ENCODE measurements at places on chromosomes 16 and 17.

DNA sequence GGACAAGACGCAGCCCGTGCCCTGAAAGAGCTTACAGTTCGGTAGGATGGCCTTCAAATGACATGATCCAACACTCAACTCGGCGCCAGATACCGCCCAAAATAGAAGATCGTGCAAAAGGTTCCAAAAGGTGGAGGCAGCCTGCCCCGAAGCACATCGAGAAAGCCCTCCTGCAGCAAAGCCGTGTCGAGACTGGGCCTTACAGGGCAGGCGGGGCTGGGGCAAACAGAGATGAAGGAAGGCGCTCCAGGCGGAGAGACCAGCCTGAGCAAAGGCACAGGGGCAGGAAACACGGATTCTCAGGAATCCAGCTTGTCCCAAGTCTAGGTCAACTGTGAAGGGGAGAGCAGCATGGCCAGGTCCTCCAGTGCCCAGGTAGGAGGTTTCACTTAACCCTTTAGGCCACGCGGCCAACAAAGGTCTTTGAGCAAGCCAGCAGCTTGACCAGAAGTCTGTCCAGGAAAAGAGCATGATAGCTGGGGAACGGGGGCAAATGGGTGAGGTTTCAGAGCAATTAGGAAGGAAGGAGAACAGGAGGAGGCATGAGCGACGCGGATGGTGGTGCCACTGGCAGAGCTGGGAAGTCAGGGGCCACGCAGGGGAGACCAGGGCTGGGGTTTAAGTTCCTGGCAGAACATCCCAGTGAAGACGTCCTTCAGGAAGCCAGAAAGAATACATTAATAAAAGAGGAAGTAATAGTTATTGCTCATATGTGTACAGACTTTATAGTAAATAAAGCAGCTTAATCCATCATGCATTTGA is 21.2 kb upstream of the EIF1 start:
- no peak for DNase-seq

DNA sequence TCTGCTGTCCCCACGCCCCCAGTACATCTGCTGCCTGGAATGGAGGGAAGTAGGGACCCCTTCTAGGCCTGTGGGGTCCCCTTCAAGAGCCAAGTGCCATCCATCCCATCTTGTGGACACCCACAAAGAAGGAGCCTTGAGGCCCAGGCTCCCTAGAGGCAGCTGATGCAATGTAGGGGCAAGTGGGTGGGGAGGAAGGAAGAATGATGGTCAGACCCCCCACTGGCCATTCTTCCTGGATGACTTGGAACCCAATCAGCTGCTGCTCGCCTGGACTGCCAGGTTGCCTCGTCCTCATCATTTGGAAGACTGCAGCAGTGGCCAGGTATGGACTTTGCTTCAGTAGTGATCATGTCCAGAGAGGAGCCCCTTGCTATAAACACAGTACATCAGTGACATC is 48.9 kb downstream of the SMPD3 start:
- no peak for DNase-seq

- DNase-seq, result no peak
Observed at GRCh38 chr17:72250206-72250605, 129.4 kb downstream of the SOX9 start.

GRCh38 chr17:61205931-61206330 is 193.7 kb upstream of the TBX2 start:
- no peak for DNase-seq

- DNase-seq, result no peak
Observed at GRCh38 chr16:9049241-9049640, 42.2 kb upstream of the HAPSTR1 start.

DNA sequence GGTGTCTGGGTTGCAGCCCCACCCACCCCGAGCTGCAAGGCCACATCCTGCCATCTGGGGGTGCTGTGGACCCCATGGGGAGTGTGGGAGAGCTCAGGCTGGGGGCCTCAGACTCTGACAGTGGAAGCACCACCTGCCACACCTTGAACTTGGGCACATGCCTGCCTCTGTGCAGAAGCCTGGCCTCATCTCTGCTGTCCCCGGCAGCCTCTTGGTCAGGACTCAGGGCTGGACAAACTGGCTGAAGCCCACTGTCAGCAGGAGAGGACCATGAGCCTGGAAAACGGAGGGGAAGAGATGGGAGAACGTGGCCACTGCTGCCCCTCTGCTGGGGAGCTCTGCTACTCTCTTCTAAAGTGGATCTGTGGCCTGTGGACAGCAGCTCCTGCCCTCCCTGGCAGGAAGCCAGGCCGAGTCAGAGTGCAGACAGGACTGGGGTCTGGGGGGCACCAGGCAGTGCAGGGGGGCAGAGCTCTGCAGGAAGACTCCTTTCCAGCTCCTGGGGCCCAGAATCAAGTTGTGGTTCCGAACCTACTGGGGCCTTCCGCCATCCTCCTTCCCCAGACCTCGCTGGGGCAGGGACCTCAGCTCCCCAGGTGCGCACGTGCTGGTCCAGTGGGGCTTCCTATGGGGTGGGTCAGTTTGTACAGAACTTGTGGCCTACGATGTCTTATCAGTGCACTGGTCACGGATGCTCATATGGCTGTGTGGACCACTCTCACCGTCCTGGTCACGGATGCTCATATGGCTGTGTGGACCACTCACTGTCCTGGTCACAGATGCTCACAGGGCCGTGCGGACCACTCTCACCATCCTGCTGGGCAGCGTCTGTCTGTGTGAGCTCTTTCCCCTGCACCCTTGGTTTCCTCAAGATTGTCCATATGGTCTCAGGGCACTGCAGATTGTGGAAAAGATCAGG is 207.7 kb downstream of the LAT start:
- no peak for DNase-seq

DNA sequence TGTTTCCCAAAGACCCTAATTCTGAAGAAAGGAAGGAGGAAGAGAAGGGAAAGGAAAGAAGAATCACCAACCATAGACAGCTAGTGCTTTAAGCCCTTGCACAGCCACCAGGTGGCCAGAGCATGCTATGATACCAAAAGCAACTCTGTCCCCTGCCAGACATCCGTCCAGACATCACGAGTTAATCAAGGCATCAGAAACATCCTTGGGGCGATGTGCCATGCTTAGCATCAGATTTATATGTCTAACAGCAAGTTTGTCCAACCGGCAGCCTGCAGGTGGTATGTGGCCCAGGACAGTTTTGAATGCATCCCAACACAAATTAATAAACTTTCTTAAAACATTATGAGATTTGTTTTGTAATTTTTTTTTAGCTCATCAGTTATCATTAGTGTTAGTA is 2.9 kb upstream of the CRYBA1 start:
- no peak for DNase-seq
